Stomach (tissue), 19 donors: ENCODE measurements at places on chromosomes 7 and 10. TPM values are rescaled to one million over a fixed set of nuclear protein-coding genes. Genes with fewer than 3 reads are reported as not detected.

MRC1 gene
- polyA plus RNA-seq = 7.0 TPM

ENKUR gene
- 0.35 TPM for polyA plus RNA-seq

IL6 gene
- 0.95 TPM for polyA plus RNA-seq

PIK3CG gene
- 0.87 TPM for polyA plus RNA-seq

TCTN3 gene
- 12.1 TPM for polyA plus RNA-seq

CLRN3 gene
- polyA plus RNA-seq = not detected
